Fibroblast of skin of right biceps (primary cell): ENCODE measurements at places on chromosomes 5 and 9.
A peak's percentile ranks its signal among the peaks of the same experiment; 100 is the strongest.

GRCh38 chr9:33102551-33103210 is 26.2 kb upstream of the SMU1 start:
- DNase-seq: no peak

DNA sequence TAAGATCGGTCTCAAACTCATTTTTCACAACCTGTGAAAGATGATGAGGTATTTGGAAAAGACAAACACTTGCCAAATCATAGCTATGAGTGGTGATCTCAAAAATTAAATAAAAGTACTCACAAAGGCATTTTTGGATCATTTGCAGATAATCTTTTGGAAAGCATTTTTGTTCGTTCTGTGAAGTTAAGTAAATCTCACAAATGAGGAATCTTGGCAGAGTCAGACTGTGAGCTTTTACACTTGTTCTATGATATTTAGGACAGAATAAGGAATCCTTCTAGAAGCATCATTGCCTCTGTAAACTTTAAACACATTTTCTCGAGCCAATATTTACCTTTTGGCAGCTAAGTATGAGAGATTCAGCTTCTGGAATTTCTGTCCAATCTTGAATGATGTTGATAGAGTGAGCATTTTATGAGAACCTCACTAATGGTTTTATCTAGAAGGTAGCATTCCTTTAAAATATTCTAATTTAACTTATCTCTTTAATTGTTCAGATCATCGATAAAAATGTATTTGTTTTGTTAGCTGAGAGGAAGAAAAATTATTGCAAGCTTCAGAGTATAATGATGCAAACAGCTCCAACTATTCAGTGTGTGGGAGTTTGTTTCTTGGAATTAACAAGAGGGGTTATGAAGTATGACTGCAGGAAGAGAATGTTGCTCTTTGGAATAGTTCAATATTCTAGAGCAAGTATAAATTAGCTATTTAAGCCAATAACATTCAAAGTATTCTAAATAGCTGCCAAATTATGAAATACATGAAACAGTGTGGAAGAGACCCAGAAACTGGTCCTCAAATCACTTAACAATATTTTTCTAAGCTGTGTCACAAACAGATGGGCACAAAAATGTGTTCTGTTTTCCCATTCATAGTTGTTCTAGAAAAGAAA is 48.6 kb upstream of the SLCO6A1 start:
- DNase-seq: no peak

DNA sequence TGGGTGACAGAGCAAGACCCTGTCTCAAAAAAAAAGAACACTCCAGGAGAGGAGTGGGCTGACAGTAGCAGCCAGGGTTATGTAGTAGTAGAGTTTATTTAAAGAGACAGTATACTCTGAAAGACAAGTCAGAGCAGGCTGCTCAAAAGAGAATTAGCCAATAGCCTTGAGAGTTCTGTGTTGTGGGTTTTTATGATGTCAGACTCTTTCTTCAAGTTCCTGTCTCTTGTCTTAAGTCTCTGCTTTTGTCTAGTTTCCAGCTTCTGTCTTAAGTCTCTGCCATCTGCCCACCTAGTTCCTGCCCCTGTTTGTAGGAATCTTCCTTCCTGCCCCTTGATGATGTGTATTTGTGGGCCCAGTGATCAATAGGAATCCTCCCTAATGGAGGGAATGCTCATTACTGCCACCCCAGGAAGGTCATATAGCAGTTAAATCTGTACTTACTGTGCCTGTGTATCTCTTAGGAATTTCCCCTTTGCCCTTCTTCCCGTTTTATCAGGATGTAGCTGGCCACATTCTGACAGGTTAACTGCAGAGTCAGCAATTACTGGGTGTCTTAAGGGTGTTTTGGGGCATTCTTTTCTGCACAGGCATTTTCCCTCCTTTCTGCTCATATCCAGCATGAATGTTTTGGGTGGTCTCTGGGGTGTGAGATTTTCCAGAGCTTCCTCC is 580.5 kb upstream of the SGCD start:
- DNase-seq: peak; percentile 21

GRCh38 chr9:3244963-3245653 is 280.7 kb downstream of the RFX3 start:
- no peak for DNase-seq

DNA sequence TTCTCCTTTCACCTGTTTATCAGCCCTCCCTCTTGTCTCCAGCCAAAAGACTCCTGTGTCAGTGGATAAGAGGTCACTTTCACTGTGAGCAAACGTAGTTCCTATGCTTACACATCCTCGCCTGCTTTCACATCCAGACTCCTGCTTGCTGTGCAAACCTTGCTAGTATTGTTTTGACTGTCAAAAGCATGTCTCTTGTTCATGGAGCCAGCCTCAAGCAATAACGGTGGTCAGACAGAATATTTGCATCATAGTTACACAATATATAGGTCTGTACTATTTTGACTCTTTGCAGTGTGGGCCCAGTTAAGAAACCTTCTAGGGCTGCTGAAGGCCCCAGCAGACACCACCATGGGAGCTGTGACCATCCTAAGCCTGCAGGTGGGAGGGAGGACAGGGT is 420.0 kb downstream of the SEMA5A start:
- DNase-seq: no peak

GRCh38 chr9:125440411-125440810 is 178.8 kb downstream of the GAPVD1 start:
- DNase-seq: no peak

- DNase-seq: peak; percentile 63
Measured at GRCh38 chr5:68285851-68286611, 70.5 kb downstream of the PIK3R1 start.

GRCh38 chr5:90740244-90740799 is 181.7 kb downstream of the ADGRV1 start:
- no peak for DNase-seq

DNA sequence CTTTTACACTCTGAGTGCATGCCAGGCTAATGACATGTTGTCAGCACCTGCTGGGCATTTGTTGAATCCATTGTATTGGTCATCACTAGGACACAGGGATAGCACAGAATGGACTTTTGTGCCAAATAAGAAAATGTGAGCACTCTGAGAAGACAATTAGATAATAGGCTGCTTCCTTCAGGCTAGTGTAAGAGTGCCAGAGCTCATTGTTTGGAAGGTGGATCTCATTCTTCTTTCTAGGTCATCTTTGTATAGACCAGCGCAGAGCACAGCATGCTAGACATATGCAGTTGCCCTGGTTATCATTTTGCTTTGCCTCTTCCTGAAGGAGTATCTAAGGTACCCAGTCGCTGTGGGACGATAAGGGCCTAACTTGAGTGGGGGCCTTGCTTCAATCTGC is 493.4 kb upstream of the COX7C start:
- DNase-seq: no peak

GRCh38 chr5:146561711-146562110 is 45.7 kb upstream of the GPR151 start:
- peak; percentile 30 for DNase-seq

DNA sequence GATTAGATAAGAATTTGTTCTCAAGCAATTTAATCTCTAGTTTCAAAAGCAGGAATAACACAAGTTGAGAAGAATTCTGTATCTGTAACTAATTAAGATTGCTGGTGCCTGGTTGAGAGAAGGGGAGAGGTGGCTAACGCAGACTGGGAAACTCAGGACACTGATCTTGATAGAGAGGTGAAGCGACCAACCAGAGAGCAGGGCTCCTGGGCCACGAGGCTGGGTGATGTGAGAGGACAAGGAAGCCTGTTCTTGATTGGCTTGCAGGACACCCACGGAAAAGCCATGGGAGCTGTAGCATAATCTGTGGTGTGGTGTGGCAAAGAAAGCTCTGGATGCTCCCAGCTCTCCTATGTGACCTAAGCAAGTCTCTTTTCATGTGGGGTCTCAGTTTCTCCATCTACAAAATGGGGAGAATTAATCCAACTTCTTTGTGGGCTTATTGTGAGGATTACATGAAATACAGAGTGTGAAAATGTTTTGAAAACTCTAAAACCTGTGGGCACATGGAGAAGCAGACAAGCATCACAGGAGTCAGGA is 594.1 kb upstream of the BRINP1 start:
- DNase-seq: peak; percentile 95

DNA sequence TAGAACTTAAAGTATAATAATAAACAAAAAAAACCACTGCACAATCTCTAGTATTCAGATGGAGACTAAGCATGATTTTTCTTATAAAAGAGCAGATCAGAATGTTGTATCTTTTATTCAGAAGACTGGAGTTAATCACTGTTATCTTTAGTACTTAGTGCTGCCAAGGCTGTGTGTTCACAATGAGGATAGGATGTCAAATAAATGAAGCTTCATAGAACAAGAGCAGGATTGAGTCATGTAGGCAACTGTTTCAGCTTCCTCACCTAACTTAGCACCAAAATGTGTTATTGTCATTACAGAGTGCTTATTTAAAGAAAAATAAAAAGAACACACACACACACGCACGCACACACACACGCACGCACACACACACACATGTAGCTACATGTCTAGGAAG is 58.1 kb upstream of the CDKN2B start:
- no peak for DNase-seq

DNA sequence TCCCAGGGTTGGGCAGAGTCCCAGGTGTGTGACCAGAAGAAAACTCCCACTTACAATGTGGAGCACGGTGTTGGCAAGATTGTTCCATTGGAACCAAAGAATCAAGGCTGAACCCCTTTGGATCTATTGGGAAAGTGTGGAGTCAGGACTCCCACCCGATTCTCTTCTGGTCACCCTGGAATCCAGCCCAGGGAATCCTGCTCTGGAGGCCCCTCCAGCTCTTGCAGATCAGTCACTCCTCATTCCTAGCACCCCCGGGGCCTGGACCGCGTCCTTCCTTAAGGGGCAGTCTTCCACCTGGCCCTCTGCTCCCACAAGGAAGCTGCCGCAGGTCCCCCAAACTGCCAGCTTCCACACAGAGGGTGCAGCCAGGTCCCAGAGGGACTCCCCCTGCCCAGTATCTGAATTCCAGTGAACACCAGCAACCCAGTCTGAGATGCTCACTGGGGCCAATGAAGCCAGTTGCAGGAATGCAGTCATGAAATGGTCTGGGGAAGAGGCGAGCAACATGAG is 170.1 kb downstream of the GADD45G start:
- DNase-seq: no peak

- no peak for DNase-seq
Measured at GRCh38 chr5:117262572-117263131, 688.0 kb upstream of the SEMA6A start.

- no peak for DNase-seq
Measured at GRCh38 chr9:133306242-133307204, 29.5 kb downstream of the SURF6 start.

DNA sequence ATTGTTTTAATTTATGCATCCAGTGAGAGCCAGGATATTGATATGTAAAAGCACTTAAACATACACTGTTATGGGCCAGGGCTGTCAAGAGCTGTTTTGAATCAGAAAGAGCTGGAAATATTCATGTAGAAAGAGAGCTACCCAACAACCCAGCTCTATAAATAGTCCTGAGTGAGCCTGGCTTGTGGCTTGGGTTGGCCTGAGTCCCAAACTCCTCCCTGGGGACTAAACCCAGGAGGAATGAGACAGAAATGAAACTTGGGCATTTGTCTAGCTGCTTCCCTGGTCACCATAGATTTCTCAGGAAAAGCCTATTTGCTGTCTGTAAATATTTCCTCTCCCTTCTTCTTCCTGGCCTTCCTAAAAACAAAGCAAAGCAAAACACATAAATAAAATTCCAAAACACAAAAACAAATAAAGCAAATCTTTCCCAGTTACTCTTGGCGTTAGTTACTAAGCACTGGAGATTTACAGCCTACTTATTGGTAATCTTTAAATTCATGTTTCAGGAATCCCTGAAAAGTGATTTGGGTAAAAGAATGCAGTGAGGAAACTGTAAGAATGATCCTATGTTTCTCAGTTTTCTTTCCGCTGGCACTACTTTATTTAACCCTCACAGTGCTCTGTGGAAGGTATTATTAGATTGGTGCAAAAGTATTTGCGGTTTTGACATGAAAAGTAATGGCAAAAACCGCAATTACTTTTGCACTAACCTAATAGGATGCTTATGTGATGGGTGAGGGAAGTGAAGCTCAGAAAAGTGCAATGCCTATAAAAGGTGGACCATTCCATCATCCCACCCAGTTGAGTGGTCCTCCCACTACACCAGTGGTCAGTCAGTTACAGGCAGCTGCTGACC is 111.8 kb downstream of the CARTPT start:
- DNase-seq: peak; percentile 96

DNA sequence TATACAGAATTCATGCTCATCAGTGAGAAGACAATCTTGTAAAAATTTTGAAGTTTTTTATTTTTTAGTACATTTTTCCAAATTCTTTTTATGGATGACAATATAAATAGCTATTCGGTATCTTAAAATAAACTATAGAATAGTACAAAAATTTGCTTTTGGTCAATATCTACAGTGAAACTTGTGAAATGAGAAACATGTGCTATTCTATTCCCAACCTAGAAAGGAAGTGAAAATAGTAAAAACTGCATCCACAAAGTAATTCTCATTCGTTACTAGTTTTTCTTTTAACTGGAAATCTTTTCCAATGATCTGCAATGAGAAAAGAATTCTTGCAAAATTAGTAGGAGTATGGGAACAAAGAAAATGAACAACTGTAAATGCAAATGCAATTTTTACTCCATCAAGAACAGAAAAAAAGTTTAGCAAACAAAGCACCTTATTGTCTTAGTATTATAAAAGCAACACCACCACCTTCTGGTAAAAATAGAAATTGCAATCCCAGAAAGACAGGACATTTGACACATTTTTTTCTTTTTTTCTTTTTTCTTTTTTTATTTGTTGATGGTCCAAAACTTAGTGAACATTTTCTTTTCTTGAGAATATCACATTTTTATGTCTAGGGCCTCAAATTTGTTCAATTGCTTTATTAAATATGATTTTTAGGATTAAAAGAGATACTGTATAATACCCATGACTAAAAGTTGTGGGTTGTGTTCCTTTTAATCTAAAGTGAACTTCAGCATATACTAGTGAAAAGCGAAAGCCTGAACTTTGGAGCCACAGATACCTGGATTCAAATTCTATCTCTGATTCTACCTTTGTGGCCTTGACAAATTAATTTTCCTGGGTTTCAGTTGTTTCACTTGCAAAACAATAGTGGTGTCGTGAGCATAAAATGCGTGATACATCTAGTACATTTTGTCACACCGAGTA is 72.3 kb downstream of the SLCO4C1 start:
- DNase-seq: peak; percentile 13

- DNase-seq: no peak
Measured at GRCh38 chr9:117000196-117000723, 313.2 kb downstream of the TRIM32 start.

GRCh38 chr5:38806775-38807258 is 39.0 kb upstream of the OSMR start:
- DNase-seq: peak; percentile 95
